ENCODE measurements at places on chromosomes 6 and 20.
A peak's percentile ranks its signal among the peaks of the same experiment; 100 is the strongest.

DNA sequence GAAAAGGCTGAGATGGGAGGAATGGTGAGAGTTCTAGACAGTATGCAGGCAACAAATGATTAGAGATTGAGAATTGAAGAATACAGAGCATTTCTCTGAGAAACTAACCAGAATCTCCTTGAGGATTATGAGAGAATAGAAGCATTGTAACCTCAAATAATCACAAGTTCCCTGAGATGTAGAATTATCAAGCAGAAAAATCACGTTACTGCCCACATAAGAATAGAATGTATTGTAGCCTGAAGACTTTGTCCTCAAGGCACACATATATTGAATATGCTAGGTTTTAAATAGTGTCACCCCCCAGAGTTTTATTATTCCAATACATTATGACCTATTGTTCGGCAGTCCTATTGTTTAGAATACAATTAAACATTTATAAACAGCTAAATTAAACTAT lies 57.2 kb downstream of the CNKSR3 start:
- no peak for DNase-seq

- no peak for DNase-seq
Observed at GRCh38 chr6:49342410-49342809, 120.6 kb downstream of the MMUT start.

GRCh38 chr20:59903621-59904020 lies 29.8 kb downstream of the SYCP2 start:
- DNase-seq, result no peak

DNA sequence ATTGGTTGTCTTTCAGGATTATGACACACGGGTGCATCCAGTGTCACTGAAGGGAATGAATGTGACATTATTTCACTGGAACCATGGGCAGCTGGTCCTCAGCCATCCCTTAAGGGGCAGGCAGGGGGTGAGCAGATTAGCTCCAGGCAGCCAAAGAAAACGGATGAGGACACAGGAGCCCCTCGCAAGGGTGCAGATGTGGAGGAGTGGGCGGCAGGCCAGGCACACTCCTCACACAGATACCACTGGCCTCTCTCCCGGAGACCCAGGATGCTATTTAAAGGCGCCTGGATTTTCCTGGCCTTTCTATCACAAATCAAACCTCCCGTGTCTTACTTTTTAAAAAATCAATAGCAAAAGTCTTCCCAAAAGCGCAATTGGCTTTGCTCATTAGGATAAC lies 210.4 kb downstream of the TAF4 start:
- DNase-seq, result peak; percentile 0

GRCh38 chr6:24287239-24287638 lies 70.6 kb downstream of the DCDC2 start:
- no peak for DNase-seq

DNA sequence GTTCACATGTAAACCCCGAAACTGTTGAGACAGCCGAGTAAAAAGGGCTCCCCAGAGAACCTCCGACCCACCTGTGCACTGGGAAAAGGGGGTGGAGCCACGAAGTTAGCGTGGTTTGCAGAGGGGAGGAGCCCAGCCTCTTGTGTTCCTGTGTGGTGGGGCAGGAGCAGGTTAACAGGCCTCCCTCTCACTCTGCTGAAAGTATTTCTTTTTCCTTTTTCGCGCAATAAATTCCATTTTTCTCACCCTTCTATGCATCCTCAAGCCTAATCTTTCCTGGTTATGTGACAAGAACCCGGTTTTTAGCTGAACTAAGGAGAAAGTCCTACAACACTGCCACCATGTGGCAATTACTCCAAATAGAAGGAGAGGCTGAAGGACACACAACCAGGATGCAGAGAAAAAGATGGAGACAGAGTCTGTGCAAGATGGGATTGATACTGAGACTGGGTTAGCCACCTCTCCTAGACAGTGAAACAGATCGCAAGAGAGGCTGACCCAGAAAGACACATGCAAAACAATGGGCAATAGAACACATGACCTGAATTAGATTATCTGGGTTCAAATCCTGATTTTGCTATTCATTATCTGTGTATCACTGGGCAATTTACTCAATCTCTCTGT lies 168.7 kb upstream of the PRSS16 start:
- no peak for DNase-seq

DNA sequence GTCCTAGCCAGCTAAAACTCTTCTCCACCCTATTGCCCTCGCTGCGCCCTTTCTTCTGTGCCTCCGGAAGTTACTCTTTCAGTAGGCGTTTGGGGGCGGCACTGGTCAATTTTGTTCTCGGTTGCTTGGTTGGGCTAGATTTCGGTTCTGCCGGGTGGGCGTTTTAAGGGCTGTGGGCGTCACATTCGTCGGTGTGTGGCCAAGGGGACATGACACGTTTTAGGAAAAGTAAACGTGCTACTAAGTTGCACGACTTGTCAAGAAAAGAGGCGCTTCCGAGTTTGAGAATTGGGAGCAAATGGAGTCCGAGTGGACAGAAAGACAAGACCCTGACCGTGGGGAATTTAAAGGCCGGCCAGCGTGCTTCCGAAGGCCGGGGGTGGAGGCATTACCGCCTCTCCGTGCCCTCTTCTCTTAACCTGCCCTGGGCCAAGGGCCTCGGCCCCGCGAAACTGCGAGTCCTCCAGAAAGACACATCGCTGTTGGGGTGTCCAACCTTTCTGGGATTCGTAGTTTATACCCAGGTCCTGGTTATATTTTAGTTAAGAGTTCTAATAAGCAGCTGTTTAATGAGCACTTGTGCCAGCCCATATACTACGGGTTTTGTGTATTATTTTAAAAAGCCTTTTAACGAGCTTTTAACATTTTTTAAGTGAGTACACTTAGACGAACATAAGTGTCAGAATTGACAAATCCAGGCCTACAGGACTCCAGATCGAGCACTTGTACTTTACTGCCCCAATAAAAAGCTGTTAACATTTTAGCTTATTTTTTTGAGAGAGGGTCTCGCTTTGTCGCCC lies 664 bp upstream of the BAG6 start:
- DNase-seq, result peak; percentile 91

DNA sequence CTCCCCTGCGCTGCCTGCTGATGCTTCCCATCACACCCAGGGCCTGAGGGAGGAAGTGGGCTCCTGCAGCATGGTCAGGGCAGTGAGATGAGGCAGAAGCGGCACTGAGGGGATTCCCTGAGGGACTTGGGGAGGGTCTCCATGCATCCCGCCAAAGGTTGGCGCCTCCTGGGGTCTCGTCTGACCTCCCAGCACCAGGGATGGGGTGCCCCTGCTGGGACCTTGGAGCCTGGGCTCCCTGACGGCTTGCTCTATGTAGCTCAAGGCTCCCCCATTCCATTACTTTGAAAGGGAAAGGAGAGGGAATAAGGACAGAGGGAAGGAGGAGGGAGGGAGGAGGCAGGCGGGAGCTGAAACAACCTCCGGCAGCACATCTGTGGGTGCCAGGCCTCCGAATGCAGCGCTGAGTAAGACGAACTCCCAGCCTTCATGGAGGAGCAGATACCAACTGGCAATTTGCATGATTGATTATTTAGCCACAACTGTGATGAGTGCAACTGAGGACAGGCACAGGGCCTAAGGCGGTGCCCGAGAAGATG lies 259.3 kb downstream of the ERMARD start:
- DNase-seq, result no peak

DNA sequence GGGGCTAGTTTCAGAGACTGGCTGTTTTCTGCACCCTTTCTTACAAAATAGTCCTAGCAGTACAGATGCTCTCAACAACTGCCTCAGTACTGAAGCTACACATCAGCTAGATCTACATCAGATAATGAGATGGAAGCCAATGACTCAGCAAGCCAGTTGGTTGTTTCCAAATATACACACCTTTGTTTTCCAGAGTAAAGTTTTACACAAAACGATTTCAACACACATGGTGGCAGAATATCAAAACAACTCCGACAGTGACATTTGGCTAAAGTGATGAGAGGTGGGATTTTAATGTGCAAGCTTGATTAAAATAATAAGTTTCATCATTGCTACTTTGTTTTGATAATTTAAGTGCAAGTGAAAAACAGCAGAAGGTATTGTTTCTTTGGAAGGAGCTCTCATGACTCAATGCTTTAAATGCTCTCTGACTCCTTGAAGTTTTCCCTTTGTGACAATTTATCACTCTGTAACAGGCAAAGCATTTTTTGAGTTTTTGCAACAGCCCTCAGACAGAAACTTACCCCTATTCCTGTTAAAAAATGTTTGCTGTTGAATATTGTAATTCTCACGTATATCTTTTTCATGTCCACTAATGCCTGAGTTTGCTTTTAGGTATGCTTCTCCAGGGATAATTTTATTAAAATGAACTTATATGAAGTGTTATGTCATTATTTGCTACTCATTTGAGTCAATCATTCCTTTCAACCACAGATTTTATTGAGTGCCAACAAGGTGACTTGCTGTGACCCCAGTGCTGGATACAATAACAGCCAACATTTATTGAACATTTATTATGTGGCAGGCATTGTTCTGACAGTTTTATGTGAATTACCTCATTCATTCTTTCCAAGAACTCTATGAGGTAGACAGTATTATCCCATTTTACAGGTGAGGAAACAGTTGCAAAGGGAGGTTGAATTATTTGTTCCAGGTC lies 882.0 kb downstream of the TFAP2A start:
- DNase-seq, result no peak

DNA sequence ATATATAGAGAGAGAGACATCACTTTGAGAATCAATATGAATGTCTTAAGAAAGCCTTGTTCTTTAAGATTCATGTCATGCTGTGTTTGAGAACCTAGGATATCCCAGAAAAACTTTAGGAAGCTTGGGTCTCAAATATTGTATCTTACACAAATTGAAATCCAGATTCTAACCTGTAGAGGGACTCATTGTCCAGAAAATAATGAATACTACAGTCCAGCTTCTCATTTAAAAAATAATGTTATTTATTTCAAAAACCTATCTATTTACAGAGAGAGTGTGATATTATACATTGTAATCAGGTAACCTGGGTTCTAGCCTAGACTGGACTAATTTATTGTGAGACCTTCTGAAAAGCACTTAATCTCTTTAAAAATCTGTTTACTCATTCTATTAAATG lies 4.2 kb downstream of the RFX6 start:
- no peak for DNase-seq

- no peak for DNase-seq
Observed at GRCh38 chr6:14209000-14209399, 91.4 kb downstream of the CD83 start.

GRCh38 chr20:49993301-49993751 lies 10.5 kb downstream of the SNAI1 start:
- no peak for DNase-seq

DNA sequence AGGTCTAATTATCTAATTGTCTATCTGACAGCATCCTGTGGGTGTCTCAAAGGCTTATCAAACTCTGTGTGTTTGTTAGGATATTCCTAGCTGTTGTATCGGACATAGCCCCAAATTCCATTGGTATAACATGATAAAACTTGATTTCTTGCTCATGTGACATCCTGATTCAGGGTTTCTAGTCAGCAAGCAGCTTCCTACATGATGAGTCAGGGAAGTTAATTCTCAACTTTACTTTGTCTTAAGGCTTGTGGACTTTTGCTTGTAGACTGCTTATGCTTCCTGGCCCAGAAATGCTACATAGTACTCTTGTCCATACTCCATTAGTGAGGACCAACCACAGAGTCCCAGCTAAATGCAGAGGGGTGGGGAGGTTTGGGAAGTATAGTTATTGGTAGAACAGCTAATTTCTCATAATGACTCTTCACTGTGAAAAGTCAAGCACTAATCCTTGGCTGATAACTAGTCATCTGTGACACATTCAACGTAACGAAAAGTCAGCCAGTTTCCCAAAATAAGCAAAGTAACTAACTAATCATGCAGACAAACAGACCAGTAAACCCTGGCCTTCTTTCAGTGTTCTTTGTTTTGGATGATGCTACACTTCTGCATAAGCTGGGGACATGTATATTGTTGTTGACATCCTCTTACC lies 25.8 kb downstream of the NKAIN2 start:
- no peak for DNase-seq

DNA sequence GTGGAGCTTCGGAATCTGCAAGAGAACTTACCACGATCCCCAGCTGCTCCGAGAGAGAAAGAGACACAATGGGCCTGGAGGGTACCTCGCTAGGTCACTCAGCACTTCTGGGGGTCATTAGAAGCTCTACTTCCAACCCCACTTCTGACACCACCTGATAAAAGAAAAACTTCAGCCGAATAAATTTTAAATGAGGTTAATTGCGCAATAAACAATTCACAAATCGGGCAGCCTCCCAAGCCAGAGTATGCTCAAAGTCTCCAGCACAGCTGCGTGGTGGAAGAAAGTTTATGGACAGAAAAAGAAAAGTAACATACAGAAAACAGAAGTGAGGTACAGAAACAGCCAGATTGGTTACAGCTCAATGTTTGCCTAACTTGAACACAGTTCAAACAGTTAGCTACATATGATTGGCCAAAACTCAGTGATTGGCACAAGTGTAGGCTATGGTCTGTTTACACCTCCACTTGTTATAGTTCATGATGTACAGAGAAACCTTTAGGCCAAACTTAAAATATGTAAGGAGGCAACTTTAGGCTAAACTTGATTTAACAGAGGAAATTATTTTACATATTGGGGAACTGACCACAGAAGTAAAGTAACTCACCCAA lies 52.6 kb downstream of the COL11A2 start:
- DNase-seq, result no peak

- no peak for DNase-seq
Observed at GRCh38 chr6:132669690-132670291, 10.8 kb upstream of the TAAR1 start.

GRCh38 chr6:370555-370954 lies 21.0 kb upstream of the IRF4 start:
- no peak for DNase-seq

GRCh38 chr20:33992145-33992922 lies 1.4 kb upstream of the RALY start:
- DNase-seq, result no peak

DNA sequence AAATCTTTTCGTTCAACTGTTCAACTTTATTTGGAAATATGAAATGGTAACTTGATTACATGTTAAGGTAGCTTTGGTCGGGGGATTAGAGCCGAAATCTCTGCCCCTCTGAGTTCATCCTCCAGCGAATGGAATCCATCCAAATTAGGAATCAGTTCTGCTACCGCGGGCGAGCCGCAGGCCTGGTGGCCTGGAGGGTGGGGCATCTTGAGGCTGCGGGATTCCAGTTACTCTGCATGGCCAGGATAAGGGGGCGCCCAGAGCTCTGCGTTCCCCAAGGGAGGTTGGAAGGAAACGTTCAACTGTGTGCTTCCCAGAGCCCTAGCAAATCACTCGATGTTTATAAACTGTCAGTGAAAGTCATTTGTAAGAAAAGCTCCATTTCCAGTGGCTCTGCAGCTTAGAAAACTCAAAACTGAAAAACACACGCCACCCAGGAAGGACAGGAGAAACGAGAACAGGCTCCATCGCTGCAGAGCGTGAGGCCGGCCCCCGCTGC lies 262.2 kb downstream of the TAF4 start:
- no peak for DNase-seq

- DNase-seq, result no peak
Observed at GRCh38 chr6:101013612-101014195, 132.6 kb upstream of the ASCC3 start.
